Right renal cortex interstitium (tissue), 3 donors: ENCODE measurements at places on chromosomes 7 and 10. TPM values are rescaled to one million over a fixed set of nuclear protein-coding genes. Genes with fewer than 3 reads are reported as not detected.

- no peak for DNase-seq
Measured at GRCh38 chr10:48885376-48885775, 54.3 kb downstream of the LRRC18 start.

DNA sequence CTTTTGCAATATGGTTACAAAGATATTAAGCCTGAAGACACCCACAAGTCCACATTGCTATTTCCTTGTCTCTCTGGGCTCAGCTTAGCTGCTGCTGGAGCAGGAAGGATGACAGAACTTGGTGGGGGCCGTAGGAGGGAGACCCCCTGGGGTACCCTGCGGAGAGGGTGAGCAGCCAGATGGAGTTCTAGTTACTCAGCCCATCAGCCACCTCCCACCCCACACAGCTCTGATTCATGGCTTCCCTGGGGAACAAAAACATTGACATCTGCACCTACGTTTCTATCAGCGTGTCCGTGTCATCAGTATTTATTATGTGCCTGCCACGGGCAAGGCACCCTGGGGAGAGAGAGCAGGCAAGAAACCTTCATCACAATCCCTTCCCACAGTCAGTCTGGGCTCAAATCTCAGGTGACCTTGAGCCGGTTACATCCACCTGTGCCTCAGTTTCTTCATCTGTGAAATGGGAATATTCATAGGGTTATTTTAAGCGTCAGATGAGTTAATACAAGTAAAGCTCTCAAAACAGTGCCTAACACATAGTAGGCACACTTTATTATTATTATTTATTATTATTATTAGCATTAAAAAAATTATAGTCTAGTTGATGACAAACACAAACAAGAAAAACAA, 131.5 kb downstream of the C10orf105 start:
- no peak for DNase-seq

DNA sequence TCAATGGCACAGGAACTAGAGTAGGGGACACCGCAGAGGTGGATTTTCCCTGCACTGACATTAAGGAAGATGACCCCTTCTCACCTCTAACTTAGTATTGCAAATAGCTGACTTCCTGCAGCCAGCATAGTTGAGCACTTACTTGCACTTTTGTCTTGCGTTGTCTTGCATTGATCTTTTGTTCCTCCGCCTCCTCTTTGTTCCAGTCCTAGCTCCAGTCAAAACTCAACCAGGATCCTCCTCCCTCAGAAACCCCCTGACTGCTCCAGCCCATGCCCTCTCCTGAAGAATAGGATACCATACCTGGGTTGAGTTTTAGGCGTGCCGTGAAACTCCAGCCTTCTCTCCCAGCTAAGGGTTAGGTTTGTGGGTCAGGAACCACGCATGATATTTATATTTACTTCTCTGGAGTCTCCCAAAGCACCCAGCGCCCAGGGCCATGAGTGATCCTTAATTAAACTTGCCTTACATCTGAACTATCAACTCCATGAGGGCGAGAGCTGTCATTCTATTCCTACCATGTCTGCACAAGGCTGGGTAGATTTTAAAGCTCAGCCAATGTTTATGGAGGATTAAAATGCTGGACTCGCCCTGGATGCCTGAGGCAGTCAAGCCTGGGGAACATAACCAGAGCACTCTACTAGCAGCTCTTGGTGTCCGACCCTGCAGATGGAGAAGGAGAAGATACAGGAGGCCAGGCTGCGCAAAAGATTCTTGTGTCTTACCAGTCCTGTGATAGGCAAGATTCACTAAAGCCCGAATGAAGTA, 14.1 kb downstream of the ZNF467 start:
- DNase-seq = no peak

NUTM2B gene
- polyA plus RNA-seq = 3.1 TPM

- no peak for DNase-seq
Measured at GRCh38 chr7:10838228-10838627, 135.4 kb upstream of the PHF14 start.

- DNase-seq = no peak
Measured at GRCh38 chr10:33137356-33138005, 179.5 kb upstream of the ITGB1 start.

- DNase-seq = no peak
Measured at GRCh38 chr10:60236869-60237524, 152.7 kb downstream of the ANK3 start.
